ENCODE measurements at places on chromosomes 2 and 18.

DNA sequence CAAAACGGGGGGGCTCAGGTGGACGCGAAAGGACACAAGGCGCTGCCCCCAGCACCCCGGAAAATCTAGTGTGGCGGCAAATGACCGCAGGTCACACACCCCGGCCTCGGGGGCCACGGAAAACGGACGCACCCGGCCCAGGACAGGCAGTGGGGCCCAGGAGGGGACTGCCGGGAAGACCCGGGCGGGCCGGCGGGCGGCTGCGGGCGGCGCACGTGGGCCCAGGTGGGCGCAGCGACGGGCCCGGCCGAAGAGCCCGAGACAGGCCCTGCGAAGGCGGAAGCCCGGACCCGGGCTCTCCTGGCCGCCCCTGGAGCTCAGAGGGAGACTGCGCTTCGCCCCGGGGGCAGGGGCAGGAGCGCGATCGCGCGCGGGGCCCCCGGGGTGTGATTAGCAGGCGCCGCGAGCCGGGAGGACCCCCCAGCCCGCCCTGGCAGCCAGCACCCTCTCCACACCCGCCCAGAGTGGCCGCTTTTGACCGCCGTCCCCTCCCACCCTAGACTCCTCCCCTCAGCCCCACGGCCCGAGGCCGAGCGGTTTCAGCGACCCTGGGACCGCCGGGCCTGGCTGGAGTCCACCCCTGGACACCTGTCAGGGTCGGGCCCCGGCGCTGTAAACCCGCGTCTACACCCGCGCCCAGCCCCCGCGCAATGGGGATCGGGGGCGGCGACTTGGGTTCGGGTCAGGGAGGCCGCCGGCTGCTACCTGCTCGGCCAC, 773 bp downstream of the MBP start:
- peak; percentile 18 for DNase-seq

DNA sequence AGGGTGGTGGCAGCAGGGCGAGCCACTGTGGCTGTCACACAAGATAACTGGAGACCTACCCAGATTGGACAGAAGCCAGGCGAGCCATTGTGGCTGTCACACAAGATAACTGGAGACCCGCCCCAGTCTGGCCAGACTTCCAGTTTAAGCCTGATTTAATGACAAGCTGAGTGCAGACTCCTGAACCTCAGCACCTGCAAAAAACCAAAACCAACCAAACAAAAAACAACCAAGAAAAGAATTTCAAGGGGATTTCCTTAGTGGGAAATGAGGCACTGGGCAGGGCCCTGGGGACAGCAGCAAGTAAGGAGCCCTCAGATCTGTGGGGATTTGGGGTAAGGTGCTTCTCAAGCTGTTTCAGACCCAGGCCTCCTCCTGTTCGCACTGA, 95.2 kb upstream of the BOD1L2 start:
- no peak for DNase-seq

DNA sequence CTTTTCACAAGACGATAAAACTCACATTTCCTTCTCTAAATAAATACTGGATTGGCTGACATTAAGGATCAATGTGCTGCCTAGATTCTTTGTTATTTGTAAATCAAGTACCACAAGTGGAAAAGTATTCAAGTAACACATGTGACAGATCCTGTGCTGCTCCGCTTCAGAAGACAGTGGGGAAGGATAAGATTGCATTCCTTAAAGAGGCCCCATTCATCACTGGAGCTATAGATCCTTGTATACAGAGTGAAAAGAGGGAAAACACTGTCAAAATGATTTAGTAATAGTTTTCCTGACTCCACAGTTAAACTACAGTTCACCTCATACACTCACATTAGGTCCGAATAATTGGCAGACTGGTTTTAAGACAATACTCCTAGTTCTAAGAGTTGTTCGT, 108.0 kb upstream of the CSRNP3 start:
- DNase-seq = no peak

GRCh38 chr2:165114346-165114939, 89.4 kb downstream of the SCN3A start:
- no peak for DNase-seq

DNA sequence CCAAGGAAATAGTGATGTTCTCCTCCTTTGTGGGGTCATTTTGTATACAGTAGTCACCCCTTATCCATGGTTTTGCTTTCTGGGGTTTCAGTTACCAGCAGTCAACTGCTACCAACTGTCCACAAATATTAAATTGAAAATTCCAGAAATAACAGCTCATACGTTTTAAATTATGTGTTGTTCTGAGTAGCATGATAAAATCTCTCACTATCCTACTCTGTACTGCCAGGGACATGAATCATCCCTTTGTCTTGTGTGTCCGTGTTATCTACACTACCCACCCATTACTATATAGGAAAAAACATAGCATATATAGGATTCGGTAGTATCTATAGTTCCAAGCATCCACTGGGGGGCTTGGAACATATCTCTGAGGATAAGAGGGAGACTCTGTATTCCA, 120.9 kb upstream of the DCC start:
- no peak for DNase-seq

DNA sequence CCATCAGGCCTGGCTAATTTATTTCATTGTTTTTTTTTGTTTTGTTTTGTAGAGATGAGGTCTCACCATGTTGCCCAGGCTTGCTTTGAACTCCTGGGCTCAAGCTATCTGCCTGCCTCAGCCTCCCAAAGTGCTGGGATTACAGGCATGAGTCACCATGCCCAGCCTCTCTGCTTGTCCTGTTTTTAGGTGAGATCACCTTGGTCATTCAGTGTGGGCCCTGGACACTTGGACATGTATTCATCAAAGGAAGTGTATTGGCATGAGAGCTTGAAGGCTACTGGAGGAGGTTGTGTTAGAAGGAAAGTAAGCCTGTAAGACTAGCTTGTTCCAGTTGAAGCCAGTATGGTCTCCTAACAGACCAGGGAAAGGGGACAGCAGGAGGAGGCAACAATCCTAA, 229.2 kb upstream of the RGPD4 start:
- no peak for DNase-seq

DNA sequence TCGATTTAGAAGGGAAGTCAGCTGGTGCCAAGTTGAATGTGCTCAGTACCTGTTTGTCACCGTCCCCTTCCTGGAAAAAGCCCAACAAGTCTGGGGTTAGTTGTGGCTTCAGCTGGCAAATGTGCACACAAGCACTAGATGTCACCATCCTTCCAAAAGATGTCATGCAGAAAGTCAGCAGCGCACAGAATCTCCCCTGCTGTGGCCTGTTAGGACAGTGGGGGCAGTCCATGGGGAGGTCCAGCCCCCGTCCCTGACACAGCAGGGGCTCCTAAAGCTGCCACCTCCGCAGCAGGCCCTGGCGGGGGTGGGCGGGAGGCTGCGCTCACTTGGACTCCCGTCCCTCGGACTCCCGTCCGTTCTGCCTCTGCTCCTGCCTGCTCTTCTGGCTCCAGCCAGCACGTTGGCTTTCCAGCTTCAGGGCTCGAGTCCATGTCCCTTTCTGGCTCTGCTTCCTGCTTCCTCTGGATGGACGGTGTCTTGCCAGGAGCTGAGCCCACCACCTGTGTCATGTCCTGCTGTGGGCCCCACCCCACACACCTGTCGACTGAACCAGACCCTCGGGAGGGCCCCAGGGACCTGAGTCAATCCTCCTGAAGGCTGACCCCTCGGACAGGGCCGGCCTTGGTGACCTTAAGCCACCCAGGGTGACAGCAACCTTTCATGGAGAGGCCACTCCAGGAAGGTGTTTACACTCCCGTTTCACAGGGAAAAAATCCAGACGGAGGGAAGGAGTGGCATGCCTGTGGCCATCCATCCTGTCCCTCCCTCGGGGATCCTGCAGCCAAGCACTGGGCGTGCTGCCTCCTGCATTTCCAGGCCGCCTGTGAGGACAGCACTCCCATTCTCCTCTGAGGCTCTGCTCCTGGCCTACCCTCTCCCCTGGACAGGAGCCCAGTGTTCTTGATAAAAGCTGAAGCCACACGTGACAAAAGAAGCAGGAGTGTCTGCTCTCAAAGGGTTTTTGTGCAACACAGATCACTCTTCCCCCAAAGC, 8.5 kb downstream of the RAB17 start:
- no peak for DNase-seq

- DNase-seq = no peak
Measured at GRCh38 chr2:231084565-231084964, 27.9 kb downstream of the PSMD1 start.

DNA sequence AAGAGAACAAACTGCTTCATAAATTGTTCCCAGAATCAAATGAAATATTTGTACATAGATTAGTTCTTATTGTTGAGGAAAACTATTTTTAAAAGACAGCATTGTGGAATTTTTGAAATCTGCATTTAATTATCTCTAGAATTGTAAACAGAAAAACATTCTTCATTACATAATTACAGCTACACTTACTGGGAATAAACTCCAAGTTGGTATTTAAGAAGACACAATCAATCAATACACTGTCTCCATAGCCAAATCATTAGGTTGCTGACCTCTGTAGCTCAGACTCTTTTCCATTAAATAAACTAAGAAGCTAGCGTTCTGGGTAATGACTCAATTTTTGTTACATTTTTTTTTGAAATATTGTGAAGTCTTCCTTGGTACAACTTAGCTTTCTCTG, 70.2 kb upstream of the PIEZO2 start:
- no peak for DNase-seq

- DNase-seq = no peak
Measured at GRCh38 chr2:121199281-121200010, 85.6 kb downstream of the TFCP2L1 start.

GRCh38 chr18:78980279-78980771, 707 bp downstream of the SALL3 start:
- DNase-seq = no peak

DNA sequence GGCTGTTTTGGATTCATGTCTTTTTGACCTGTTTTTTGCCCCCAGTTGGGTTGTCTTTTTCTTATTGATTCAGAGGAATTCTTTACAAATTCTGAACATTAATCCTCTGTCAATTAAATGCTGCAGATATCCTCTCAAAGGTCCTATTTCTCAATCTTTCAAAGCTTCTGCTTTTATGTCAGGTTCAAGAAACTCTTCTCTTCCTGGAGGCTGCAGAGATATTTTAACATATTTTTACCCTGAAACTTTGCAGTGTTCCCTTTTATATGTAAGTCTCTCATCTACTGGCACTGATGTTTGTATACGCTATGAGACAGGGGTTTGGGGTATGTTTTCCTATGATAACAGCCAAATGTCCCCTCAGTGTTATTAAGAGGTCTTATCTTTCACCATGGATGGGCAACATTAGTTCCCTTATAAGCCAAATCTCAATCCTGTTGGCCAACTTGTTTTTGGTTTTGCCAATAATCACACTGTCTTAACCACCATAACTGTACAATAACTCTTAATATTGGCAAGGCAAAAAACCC, 159.3 kb downstream of the HDAC4 start:
- DNase-seq = no peak

DNA sequence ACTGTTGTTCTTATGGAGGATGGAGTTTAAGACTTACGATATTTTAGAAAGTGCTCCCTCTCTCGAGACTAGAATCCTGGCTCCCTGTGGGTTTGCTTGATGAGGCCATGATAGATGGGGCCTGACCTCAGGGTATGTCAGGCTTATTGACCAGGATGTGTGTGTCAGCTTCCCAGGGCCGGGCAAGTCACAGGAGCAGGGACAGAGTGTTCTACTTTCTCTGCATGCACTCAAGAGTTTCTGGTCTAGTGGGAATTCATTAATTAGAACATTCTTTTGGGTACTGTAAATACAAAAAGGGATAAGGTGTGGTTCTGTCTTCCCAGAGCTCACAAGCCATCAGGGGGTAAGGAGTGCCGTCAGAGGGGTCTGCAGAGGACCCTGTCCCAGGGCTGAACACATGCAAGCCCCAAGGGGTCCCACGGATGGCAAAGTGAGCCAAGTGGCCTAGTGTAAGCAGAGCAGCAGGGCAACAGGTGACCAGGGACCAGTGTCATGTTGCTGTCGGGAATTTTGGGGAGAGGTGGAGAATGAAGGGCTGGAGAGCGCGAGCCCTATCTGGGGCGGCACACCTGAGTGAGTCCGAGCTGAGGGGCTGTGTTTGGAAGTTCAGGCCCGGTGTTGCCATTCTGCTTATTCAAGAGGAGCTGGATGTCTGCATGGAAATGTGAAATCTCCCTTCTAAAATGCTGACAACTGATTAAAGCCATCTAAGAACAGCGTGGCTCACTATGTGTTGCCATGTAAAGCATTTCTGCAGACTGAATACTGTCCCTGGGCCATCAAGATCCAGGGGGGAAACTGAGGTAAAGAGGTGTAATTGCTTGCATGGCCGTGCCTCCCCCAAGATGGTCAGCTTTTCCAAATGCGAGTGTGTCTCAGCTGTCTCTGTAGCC, 91.4 kb downstream of the TGFA start:
- no peak for DNase-seq

- DNase-seq = no peak
Measured at GRCh38 chr2:222100704-222101699, 197.8 kb downstream of the PAX3 start.

GRCh38 chr2:101969723-101970122, 22.0 kb upstream of the IL1R2 start:
- no peak for DNase-seq

DNA sequence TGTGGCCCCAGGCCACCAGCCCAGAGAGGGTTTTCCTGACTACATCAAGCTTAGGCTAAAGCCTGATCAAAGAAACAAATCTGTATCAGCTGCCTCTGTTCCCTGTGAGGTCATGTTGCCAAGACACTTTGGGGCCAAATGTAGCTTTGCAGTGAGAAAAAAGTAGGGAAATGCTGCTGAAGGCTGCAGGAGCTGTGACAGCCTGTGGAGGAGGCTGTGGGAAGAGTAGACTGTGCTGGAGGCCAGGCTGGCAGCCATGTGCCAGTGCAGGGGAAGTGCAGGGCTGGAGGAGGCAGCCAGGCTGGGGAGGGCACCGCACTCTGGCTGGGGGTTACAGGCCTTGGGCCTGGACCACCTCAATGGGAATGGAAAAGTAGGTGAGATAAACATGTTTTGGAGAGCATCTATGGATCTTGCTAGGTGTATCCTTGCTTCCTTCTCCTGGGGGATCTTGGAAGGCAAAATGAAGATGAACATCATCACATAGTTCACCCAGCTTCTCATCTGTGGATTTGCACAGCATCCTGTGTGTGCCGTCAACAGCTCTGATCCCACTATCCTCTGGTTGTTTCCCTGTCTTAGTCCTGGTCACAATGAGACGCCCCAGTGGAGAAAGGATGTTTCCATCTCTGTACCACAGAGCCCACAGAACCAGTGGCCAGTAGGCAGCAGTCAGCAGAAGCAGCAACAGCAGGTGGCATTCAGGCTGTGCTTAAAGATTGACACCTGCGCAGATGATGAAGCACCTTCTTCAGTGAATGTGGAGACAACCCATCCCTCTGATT, 103.8 kb upstream of the COPS8 start:
- no peak for DNase-seq

GRCh38 chr2:120765678-120766469, 30.2 kb downstream of the GLI2 start:
- DNase-seq = no peak

DNA sequence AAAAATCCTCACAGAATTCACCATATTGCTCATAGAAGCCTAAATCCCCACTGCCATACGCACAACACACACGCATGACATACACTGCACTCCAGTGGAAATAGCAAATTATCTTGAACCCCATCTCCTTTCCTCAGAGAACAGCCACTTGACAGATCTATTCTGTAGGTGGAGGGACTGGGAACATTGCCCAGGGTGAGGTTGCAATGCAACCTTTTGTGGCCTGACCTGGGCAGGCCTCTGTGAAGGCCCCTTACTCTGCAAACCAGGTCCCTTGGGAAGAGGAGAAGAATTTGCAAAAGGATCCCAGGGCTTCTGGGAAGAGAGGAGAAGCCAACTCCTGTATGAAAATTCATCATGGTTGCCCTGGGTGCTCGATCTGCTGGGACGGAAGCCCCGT, 51.9 kb downstream of the SDC1 start:
- DNase-seq = no peak
